NCI-H1436 treated with DMSO at 0.1 percent for 48 hours (cell line): ENCODE measurements at places on chromosomes 16 and 17.

- no peak for DNase-seq
Measured at GRCh38 chr17:74156878-74157277, 46.6 kb upstream of the RPL38 start.

DNA sequence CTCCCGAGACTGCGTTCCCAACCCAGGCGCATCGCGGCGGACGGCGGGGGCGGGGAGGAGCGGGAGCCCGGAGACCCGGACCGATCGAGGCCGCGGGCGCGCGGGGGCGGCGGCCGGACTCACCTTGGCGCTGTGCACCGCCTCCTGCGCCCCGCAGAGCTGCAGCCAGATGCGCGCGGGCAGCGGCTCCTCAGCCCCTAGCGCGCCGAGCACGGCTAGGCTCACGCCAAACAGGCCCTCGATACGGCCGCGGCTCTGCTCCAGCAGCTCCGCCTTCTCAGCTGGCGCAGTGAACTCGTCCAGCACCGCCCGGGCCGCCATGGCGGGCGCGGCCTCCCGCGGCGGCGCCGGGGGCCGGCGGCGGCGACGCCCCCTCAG lies 339 bp downstream of the N4BP1 start:
- DNase-seq, result no peak

DNA sequence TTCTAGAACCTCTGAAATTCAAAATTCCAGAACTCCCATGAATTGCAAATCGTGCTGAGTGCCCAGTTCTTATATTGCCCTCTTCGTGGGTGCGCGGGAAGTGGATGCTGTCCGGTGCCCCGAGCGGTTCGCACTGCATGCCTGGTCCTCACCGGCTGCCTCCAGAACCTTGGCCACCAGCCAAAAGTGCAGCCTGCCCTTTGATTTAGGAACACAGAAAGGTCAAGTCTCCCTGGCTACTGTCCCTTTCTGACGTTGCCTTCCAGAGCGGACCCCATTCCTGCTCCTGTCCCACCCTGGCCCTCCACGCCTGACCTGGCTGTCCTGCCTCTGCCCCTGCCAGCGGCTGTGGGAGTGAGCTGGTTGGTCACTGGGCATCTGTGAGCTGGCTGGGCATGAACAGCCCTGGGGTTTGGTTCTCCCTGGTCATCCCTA lies 9.7 kb downstream of the NEUROD2 start:
- no peak for DNase-seq

DNA sequence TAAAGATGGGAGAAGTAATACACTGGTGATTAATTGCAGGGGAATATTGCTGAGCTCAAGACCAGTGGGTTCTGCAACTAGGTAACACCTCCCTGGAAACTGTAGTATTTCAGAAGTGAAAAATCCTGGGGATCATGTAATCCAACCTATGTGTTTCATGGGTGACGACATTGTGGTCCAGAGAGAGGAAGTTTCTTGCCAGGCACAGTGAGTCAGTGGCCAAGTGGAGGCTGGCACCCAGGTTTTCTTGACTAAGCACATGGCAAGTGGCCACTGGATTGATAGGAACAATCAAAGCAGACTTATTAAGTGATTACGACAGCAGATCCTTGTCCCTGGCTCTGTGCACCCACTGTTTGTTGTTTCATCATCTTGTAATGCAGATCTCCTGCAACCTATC lies 14.6 kb upstream of the CIITA start:
- no peak for DNase-seq

DNA sequence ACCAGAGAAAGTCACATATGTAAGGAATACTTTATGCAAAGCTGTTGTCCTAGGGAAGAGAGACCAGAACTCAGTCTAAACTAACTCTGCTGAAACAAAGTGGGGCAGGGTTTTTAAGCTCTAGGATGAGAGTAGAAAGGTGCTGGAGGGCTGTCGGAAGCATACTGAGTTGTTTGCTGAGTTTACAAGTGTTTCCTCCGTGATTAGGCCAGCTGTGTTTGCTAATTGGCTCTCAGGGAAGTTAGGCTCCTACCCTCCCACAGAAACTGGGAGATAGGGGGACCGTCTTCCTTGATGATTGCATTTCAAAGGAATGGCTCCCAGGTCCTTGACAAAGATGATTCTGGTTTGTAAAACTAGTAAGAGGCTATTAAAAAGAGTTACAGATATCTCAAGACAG lies 24.4 kb upstream of the CRYM start:
- no peak for DNase-seq

GRCh38 chr17:36864827-36865430 lies 72.3 kb upstream of the LHX1 start:
- DNase-seq, result no peak
